ENCODE measurements at places on chromosomes 2 and 18.

GRCh38 chr18:3269241-3269913 is 7.4 kb downstream of the MYL12B start:
- DNase-seq, result no peak

- no peak for DNase-seq
Measured at GRCh38 chr2:230541934-230542380, 126.0 kb downstream of the SP100 start.

DNA sequence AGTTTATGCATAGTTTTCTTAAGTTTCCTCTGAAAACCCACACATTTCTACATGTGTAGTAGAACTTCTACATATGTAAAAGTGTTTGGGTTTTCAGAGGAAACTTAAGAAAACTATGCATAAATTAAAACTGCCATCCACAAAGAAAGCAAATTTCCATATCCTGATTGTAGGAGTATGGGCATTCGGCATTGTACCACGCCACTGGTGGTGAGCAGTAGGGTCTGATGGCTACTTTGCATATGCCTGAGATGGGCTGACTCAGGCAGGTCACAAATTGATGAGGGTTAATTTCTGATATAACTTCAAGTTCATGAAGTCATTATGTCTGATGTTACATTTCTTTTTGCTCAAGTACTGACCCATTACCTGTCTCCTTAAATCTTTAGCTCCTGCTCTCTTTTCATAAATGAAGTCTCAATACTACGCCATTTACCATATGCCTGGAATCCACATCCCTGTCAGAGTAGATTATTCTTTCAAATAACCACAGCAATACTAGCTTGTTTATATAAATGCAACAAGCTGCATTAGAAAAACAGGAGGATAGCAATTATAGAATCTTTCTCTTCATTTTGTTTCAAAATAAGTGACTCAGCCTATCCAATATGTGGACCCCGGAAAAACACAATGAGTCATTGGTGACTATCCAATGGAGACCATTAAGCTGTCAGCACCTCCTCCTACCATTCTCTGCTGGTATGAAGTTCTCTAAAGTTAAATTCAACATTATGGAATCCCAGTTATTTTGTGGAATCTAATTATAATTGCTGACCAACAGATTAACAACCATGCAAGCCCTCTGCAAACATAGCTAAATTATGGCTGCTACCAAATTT is 355.2 kb upstream of the UBE2E3 start:
- DNase-seq, result no peak

DNA sequence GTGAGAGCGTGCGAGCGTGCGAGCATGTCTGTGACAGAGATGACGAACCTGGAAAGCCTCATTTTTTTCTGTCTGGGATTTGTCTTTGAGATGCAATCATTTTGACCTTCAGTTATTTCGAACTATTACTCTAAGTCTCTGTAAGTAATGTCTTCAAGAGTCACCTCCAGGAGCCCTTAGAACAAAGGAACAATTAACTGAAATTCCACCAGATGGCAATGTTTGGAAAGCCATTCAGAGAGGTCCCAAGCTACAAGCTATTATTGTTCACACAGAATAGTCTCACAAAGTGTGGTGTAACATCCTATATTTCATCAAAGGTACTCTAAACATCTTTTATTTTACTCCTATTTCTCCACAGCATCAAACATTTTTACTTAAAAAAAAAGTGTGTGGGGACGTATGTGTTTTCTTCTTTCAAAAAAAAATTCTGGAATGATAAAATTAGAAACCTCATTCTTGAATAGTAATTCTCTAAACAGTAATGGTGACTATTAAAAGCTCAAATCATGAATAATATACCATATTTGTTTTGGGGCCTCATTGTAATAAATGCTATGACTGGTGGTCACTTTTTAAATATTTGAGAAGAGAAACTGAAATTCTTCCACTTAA is 35.1 kb upstream of the MAPRE2 start:
- DNase-seq, result peak; percentile 23

GRCh38 chr2:7010391-7011054 is 93.3 kb downstream of the RNF144A start:
- DNase-seq, result no peak

- DNase-seq, result no peak
Measured at GRCh38 chr2:3314626-3315025, 63.0 kb downstream of the EIPR1 start.

GRCh38 chr2:44894058-44894457 is 47.4 kb upstream of the SIX3 start:
- DNase-seq, result no peak

GRCh38 chr18:44609181-44609941 is 71.3 kb upstream of the SETBP1 start:
- DNase-seq, result no peak

DNA sequence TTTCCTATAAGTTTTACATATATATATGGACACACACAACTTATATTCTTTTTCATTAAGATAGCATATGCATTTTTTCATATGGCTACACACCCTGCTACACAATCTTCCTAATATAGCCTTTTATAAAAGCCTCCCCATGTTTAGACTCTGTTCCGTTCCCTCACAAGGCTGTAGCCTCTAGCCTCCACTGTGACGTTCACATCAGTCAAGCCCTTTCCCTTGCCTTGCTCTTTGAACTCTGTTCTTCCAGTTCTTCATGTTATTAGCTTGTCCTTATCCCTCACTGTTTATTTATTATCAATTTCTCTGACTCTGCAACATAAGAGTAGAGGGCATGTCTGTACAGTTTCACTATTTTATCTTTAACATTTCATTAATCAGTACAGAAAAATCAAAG is 38.9 kb downstream of the HADHB start:
- no peak for DNase-seq

- DNase-seq, result no peak
Measured at GRCh38 chr18:58975781-58976180, 111.1 kb downstream of the ZNF532 start.

DNA sequence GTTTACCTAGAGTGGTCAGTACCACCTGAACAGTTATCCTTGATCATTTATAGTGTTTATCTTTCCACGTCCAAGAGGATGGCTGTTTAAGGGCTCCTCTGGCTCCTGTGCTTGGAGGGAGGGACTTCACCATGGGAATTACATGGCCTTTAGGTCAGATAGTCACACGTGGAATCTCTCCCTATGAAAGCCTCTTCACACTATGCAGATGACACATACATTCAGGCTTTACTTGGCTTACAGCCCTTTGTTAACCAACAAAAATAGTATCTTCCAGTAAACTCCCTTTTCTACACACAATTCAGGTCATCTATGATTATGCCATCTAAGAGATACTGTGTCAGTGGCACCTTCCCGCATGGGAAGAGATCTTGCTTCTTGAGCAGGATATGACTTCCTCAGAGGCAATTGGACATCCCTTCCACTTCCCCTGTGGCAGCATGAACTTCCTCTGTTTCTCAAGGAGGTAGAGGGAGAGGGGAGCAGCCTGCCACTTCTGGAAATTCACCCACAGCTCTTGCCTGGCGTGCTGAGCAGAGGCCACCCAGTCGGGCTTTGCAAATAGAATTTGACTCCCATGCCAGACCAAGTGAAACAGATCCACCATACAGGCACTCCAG is 53.5 kb downstream of the COLEC12 start:
- no peak for DNase-seq

DNA sequence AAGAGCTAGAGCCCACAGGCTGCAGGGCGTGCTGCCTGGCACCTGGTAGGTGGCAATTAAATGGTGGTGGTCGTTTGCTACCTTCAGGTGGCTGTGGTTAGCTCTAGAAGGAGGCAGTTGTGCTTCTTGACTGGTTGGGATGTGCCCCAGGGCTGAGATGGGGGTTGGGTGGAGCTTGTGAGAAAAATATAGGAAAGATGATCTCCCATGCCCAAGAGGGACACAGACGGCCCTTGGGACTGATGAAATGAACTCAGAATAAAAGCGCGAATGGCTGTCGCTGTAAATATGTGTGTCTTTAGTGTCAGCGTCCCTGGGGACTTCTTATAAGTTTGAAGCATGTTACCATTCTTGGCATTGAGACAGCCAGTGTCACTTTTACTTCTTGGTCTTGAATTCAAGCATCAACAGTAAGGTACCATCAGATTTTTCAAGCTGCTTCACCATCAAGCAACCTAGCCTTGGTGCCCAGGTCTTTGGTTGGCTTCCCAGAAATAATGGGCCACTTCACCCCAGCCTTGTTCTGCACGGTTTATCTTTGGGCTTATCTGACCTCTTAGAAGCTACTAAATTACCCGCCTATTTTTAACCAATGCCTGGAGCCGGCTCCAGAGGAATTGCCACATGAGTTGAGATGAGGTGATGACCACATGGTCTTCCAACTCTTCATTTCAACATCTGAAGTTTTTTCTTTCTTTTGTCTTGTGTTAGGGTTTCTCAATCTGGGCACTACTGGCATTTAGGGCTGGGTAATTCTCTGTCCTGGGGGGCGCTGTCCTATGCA is 11.9 kb downstream of the LRRFIP1 start:
- no peak for DNase-seq

- DNase-seq, result no peak
Measured at GRCh38 chr2:34723683-34724082, 1124.6 kb upstream of the FAM98A start.

- no peak for DNase-seq
Measured at GRCh38 chr2:58638256-58638805, 397.2 kb upstream of the FANCL start.

DNA sequence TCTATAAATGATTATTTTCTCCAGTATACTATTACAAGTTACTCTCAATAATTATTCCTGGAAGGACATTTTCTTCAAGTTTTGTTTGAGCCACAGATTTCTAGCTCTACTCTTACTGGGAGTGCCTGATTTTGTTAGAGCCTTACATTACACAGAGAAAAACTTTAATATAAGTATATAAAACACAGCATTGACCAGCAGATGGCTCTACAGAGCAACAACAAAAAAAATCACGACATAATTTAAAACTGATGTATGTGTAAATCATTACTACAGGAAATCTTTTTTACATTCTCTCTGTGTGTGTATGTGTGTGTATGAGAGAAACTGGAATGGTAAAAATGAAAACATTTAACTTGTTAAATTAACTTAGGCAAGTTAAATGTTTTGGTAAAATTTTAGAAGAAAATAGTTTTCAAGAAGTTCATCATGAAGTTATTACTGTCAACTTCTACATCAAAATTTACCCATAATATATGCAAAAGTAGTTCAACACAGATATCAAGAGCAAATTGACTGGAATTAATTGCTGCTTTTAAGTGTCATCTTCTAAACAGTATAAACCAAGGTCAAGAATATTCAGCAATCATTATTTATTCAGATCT is 103.3 kb downstream of the MDH1 start:
- DNase-seq, result peak; percentile 18

GRCh38 chr2:18749912-18750526 is 160.7 kb upstream of the NT5C1B start:
- DNase-seq, result peak; percentile 61

All from endothelial cell (in vitro differentiated cells).